ENCODE measurements at places on chromosomes 5 and 9.
A peak's percentile ranks its signal among the peaks of the same experiment; 100 is the strongest.

DNA sequence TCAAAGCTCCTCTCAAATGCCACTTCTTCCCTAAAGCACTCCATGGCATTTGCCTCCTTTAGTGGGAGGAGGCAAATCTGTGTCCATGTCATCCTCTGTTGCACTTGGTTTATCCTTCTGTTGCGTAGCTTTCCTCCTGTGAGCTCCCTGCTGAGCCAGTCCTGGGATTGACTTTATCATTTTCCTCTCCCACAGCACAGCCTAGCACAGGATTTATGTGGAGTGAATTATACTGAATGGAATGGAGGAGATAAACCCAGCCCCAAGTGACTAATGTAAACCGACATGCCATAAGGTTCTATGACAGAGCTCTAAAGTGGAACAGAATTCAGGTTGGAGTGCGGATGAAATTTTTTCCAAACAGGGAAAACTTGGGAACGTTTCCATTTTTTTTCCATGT is 26.4 kb upstream of the TOMM5 start:
- DNase-seq, result no peak

- DNase-seq, result no peak
Measured at GRCh38 chr5:63247651-63248050, 669.0 kb downstream of the LRRC70 start.

- peak; percentile 50 for DNase-seq
Measured at GRCh38 chr5:134510970-134511795, 14.3 kb upstream of the JADE2 start.

DNA sequence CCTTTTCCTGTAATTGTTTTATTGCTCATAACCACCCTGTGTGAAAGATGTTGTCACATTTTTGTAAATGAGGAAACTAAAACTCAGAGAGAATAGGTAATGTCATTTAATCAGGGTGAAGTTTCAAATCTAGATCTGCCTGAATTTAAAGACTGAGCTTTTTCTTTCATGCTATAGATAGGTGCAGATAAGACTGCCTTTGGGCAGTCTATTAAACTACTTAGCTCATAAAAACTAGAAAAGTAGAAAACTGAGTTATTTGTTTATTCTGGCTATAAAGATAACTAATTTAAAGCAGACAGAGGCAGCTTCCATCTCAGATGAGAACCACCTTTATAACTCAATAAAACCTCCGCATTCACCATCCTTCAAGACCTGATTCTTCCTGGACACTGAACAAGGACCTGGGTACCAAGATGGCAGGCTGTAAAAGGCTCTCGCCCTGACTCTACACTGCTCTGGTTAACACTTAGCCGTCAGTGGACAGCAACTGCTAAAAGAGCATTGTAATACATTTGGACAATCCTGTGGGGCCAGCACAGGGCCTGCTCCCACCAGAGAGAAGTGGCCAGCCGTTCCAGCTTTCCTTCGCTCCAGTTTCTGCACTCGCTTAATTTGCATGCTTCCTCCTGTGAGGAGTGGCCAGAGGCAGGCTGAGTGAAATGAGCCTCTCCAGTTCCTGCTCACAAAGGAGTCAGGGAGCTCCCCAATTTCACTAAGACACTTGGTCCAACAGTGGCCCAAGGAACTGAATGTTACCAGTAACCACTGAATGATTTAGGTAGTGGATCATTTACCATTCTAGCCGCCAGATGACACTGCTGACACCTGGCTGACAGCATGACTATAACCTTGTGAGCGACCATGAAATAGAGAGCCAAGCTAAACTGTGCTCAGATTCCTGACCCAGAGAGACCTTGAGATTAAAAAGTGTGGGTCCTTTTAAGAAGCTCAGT is 566.4 kb downstream of the EFNA5 start:
- no peak for DNase-seq

DNA sequence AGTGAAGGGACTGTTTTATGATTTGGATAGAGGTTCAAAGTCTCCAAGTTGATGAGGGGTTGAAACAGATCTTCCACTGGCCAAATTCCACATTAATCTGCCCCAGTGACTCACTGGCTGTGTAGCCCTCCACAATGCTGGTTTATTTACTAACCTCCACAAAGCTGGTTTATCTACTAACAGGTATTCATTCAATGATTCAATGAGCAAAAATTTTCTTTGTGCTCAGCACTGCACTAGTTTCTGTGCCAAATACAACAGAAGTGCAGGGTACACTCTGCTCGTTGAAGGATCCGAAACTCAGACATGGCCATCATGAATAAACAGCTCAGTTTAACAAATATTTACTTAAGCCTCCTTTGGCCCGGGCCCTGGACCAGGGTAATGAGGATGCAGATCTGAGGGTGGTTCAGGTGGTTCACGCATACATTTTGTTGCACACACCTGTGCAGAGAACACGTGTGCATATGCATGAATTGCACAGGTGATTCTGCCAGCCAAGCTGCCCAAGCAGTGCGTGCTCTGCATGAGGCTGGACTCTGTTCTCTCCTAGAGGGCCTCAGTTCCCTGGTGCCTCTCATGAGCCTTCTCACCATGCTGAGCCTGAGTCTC is 71.0 kb downstream of the SH3PXD2B start:
- DNase-seq, result no peak

DNA sequence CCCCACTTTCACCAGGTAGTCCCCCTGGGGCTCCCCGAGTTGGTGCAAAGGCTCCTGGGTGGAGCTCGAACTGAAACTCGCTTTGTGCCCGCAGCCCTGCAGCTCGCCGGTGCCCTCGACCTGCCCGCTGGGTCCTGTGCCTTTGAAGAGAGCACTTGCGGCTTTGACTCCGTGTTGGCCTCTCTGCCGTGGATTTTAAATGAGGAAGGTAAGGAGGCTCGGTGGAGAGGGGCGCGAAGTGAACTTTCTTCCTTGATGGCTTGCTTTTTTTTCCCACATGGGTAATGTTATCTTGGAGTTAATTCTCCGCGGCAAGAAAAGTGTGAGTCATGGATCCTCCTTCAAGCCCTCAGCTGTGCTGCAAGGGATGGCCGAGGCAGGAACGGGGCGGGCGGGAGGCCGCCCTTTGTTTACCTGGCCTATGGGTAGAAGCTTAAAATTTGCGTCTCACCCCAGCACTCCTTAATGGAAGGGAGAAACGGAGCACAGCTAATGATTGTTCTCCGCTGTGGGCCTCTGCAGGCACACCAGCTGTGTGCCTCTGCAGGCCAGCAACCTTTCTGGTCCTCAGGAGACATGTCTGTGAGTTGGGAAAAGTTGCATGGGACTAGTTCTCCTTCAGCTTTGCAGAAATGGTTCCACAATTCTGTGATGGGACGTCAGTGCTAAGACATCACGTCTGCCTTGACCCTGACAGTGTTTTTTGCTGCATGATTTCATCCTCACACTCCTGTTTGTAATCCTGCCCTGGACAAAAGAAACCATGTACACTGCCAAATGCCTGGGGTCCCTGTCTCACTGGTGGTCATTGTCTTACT is 1.1 kb downstream of the MAMDC2 start:
- DNase-seq, result no peak

DNA sequence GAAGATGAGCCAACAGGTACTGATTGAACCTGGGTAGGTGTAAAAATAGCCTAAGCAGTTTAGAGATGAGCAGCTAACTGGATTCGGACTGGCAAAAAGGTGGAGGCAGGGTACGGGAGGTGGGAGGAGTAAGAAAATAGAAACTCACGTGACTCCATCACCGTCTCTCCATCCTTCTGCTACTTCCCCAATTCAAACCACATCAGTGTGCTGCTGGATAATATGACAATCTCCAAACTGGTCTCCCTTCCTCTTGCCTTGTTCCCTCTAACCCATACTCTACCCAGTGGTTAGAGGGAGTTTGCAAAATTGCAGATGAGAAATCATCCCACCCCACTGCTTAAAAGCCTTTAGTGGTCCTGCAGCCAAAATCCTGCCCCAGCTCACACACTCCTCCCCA is 42.7 kb downstream of the RIGI start:
- no peak for DNase-seq

DNA sequence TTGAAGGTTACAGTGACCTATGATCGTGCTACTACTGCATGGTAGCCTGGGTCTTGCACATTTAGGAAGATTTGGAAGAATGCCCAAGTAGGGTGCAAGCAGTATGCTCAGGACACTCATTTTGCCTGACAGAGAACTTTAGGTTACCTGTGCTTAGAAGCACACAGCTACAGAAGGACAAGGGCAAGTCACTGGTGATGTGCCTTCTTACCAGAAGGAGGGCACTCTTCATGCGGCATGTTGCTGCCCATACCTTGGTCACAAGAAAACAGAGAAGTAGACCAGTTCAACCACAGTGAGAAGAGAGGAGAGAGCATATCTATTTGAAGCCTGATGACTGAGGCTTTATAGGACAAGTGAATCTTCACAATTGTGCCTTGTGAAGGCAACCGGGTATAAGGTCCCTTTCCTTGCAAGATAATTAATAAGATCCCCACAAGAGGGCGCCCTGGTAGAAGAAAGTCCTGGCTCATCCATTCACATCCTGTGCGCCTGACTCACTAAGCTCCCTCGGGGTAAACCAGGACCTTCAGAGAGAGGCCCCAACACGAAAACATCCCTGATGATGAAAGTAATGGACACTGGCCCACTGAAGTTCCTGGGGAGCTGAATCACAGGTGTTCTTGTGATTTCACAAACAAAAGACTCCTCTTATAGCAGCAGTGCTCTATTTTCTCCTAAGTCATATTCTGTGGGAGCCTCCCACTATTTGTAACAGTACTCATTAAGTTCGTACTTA is 38.1 kb upstream of the STARD4 start:
- DNase-seq, result peak; percentile 74

DNA sequence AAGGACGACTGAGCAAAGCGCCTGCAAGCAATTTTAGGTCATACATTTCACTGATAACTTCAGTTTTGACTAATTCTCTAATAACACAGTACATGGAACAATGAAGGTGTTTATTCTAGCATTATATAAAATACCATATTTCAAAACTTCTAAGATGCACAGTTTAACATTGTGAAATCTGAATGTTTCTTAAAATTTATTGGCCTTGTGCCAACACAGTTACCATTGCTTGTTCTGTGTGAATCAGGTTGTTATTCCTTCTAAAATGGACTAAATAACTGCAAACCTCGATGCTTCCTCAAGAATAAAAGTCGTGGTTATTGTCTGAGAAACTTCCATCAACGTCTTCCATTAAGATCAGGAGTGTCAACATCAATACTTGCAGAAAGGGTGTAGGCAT is 8.0 kb downstream of the MCC start:
- no peak for DNase-seq

DNA sequence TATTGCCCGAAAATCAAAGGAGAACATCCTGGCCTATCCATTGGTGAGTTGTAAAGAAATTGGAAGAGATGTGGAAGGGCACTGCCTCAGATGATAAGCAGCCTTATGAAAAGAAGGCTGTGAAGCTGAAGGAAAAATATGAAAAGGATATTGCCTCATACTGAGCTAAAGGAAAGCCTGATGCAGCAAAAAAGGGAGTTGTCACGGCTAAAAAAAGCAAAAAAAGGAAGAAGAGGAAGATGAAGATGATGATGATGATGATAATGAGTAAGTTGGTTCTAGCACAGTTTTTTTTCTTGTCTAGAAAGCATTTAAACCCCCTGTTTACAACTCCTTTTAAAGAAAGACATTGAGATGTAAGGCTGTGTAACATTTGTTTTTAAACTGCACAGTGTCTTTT is 59.8 kb upstream of the ZBED3 start:
- DNase-seq, result no peak

GRCh38 chr9:124366476-124367220 is 48.6 kb downstream of the PSMB7 start:
- no peak for DNase-seq

DNA sequence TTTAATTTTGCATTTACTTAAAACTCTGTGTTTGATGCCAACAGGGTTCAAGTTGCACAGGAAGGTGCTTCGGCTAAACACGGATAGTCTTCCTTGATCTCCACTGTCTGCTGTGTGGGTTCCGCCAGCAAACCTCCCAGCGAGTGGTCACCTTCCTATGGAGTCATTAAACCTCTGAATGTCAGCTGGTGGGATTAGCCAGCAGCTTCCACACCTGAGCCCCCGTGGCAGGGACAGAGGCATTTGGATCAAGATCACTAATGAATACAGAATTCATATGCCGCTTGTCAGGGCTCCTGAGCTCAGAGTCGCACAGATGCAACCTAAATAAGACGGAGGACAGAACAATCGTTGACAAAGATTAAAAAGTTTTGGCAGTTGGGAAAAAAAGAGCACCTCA is 39.5 kb downstream of the PSMB7 start:
- DNase-seq, result no peak

GRCh38 chr5:80170117-80170535 is 85.7 kb downstream of the SERINC5 start:
- no peak for DNase-seq

- DNase-seq, result no peak
Measured at GRCh38 chr5:156147944-156148285, 179.0 kb upstream of the SGCD start.

DNA sequence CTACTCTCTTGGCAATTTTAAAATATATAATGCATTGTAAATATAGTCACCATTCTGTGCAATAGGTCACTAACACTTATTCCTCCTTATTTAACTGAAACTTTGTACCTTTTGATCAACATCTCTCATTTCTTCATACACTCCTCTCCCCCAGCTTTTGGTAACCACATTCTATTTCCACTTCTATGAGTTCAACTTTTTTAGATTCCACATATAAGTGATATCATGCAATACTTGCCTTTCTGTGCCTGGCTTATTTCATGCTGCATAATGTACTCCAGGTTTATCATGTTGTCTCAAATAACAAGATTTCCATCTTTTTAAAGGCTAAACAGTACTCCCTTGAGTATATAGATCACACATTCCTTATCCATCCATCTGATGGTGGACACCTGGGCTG is 188.8 kb downstream of the NXNL2 start:
- no peak for DNase-seq

DNA sequence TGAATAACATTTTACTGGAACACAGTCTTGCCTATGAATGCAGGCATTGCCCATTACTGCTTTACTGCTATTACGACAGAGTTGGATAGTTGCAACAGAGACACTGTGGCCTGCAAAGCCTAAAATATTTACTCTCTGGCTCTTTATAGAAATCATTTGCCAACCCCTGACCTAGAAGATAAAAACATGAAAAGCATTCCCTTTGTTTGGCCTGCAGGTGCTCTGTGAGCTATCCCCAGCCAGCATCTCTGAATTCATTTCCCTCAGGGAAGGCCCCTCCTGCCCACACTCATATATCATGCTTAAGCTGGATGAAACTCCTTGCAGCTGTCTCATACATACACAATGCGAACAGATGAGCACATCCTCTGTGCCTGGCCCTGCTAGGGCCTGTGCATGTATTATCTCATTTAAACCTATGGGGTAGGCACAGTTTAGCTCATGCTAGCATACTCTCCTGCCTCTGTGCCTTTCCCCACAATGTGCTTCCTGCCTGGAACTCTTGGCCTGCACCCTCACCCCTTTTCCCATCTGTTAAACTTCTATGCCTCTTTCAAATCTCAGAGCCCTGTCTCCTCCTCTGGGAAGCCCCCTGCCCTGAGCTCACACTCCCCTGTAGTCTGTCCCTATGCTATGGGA is 193.1 kb downstream of the PAX5 start:
- DNase-seq, result no peak

DNA sequence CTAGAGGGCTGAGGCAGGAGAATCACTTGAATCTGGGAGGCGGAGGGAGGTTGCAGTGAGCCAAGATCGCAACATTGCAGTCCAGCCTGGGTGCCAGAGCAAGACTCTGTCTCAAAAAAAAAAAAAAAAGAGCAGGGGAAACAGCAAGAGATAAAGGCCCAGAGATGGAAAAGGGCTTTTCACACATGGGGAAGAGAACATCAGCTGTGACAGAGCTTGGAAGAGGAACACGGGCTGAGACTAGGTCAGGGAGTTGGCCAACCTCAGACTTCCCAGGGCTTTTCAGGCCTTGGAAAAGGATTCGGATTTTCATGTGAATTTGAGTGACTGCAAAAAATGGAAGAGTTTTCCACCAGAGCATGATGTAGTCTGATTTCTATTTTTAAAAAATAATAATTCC is 232.0 kb upstream of the NFIL3 start:
- no peak for DNase-seq

Data from stimulated activated CD4-positive, alpha-beta T cell treated with anti-CD3 and anti-CD28 coated beads, TNF-alpha, amount 100 ng/mL, for 48 hours (primary cell).